ENCODE measurements at places on chromosomes 3 and 15. TPM values are rescaled to one million over a fixed set of nuclear protein-coding genes. Genes with fewer than 3 reads are reported as not detected.

DNA sequence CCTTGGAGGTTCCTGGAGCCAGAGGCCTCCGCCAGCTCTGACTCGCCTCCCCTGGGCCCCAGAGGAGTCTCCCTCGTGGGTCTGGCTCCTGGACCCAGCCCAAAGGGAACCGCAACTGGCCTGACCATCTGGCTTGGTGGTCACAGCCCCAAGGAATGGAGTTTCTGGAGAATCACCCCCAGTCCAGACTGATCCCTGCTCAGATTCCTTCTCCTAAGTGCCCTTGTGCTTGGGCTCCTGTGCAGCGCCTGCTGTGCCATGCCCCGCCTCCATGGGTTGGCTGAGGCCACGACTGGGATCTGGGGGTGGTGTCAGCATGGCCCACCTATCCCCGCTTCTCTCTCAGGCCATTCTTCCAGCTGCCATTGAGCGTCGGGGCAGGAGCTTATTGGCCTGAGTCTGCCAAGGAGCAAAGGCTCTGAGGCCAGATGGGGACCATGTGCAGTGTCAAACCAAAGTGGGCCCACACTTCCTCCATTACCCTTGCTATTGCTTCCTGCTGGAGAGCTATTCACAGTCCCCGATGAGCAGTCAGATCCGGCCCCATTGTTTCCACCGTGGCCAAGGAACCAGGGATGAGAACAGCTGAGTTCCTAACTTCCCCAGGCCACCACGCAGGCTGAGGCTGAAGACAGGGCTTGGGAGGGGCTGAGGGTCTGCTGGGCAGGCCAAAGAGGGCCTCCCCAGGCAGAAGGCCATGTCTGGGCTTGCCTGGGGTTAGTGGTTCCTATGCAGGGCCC is 19.0 kb downstream of the CSPG4 start:
- DNase-seq: no peak
- H3K36me3 ChIP-seq: peaks cover 8% of the 10 kb centered on the region
- H3K4me1 ChIP-seq: peaks cover 14% of the 10 kb centered on the region
- H3K4me3 ChIP-seq: no peak overlapping the region
- no peak overlapping the region for H3K27ac ChIP-seq

DNA sequence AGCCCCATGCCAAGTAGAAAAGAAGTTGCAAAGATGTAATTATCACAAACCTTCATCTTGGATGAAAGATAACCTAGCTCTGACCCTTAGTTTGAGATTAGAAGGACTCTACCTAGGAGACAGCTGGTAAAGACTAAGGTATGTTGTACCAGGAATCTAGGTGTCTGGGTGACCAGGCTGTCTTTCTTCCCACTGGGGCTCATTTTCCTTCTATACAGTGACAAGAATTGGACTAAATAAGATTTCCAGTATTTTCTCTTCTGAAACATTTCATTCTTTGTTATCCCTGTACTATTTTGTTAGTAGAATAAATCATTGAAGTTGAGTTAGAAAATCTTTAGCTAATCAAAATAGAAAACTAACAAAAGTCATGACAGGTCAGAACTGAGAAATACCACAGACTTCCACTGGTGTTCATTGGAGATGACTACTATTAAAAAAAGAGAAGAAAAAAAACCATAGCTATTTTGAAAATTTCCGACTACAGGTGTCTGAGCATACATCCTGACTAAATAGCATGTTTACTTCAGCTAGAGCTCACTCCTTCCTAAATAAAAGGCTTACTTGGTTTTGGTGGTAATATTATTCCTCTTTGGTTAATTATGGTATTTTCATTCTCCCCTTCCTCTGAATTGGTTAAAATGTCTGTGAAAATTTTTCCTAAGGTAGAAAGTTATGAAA is 10.1 kb downstream of the TGFBR2 start:
- no peaks in the 10 kb centered on the region for H3K27me3 ChIP-seq
- H3K4me1 ChIP-seq: peaks cover 8% of the 10 kb centered on the region
- no peak for DNase-seq
- H3K4me3 ChIP-seq: no peak overlapping the region

DNA sequence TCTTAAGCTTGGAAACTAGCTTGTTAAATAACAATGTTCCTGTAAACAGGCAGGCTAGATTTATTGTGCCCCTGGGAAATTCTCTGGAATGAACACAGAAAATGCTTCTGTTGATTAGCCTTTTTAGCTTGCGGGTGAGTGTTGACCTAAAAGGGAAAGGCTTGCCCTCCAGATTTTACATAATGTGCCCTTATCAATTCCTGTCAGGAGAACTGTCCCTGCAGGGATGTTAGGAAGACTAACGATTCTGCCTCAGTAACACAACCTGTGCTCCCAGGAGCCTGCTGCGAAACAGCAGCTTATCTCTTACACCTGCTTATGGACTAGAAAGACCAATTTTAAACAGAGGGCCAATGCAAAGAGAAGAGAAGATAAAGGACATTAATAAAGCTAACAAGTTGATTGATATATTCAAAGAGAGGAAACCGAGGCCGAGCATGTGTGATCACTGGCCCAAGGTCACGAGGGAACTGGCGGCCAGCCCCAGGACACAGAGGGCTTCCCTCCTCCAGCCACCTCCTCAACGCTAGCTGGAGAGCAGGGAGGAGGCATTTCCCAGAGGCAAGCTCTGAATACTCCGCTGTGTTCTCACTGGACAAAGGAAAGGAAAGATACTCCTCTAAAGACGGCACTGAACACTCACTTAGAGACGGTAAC is 48.4 kb upstream of the TJP1 start:
- H3K4me1 ChIP-seq: no peaks in the 10 kb centered on the region
- no peak overlapping the region for H3K4me3 ChIP-seq
- H3K36me3 ChIP-seq: no peaks in the 10 kb centered on the region

The PYGO1 gene
- not detected for polyA plus RNA-seq

DNA sequence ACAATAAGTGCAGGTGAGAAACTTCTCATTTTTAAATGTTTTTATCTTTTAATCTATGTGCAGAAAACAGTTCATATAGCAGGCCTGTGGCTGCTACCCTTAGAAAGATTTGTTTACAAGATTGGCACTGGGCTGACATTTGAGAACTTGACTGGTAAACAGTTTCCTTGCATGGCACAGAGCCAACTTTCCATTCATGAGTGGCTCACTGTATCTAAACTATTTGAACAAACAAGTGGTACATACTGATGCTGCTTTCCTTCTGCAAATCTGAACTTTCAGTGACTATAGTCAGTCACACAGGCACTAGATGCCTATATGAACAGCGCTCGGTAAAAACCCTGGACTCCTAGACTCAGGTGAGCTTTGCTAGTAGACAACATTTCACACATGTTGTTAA is 6.3 kb upstream of the GTPBP8 start:
- H3K4me1 ChIP-seq: no peaks in the 10 kb centered on the region
- no peaks in the 10 kb centered on the region for H3K36me3 ChIP-seq
- no peaks in the 10 kb centered on the region for H3K27me3 ChIP-seq
- DNase-seq: no peak
- H3K4me3 ChIP-seq: no peak overlapping the region
